ENCODE measurements at places on chromosomes 13 and 19.

DNA sequence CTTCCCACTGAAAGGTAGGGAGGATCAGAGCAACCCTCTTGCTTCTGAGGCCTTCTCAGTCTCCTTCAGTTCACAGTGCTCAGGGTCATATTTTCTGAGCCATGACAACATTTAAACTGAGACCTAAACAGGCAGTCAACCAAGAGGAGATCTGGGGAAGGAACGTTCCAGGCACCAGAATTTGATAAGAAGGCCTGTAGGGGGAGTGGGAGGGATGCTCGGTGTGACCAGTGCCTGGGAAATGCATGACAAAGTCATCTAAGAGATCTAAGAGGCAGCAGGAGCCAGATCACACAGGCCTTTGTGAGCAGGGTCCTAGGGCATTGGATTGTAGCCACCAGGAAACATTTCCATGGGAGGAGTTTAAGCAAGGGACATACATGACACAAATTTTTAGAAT is 71.6 kb downstream of the SHISA2 start:
- DNase-seq = no peak

- DNase-seq = no peak
Measured at GRCh38 chr13:42266473-42266872, 5.5 kb upstream of the AKAP11 start.

DNA sequence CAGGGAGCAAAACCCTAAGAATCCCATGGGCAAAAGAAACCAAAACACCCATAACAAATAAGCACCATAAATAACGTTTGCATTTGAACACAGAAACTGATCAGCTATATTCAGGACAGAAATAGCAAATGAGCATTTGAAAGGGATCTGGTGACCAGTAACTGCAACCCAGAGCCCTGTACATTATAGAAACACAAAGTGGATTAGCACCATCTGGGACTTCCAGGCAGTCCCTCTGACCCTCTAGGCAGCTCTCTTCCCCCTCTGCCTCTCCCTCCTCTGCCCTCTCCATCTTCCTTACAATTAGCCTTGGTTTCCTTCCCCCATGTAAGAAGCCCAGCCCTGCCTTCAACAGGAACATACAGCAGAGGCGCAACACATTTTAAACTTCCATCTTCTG is 215.0 kb downstream of the DCLK1 start:
- no peak for DNase-seq

- no peak for DNase-seq
Measured at GRCh38 chr19:42532891-42533290, 4.6 kb upstream of the CEACAM1 start.

DNA sequence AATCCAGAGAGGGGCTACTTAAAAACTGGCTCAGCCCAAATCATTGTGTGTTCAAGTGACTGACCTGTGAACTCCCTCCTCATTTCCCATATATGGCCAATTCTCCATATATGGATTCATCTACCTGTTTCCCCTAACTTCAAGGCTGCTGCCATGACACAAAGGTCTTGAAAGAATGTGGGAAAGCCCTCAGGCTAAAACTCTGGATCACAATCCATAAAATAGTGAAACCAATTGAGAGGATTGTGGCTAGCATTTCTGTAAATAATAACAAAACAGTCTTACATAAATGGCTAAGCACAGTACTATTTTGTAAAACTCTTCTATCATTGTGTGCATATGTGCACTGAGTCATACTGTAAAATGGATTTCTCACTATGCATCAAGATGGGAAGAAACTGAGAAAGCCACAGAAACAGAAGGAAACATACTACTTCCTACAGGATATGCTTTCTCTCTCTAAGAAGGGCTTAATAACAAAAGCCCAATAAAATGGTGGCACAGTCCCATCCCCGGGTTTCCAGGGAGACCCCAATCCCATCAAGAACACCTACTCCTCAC is 80.5 kb downstream of the FOXO1 start:
- no peak for DNase-seq

DNA sequence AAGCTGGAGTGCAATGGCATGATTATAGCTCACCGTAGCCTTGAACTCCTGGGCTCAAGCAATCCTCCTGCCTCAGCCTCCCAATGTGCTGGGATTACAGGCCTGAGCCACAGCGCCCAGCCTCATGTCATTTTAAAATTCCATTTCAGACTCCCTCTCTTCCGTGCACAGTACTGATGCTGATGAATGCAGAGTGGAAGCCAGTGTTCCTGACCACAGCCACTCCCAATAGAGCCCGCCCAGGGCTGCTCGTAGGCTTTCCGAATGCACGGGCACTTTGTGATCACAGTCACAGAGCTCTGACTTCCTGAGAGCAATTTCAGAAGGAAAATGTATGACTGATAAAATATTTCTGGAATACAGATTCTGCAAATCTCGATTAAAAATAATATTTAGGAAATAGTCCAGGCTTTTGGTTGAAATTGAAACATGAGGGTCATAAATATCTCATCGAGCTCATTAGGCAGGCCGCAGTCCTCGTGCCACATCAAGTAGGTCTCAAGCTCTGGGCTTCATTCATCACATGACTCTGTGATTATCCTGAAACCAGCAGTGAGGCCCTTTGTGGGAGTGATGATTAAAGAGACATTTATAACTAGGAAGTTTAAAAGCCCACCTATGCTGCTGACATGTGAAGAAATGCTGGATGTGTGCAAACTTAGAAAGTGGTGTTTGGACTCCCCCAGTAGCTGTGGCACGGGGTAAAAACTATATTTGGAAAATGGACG is 38.9 kb upstream of the AMER2 start:
- DNase-seq = no peak

- no peak for DNase-seq
Measured at GRCh38 chr19:11478167-11479089, 2.4 kb downstream of the ELAVL3 start.

- DNase-seq = no peak
Measured at GRCh38 chr13:68895696-68896095, 1211.9 kb upstream of the ATXN8OS start.

- no peak for DNase-seq
Measured at GRCh38 chr13:38697628-38698333, 10.9 kb downstream of the FREM2 start.

DNA sequence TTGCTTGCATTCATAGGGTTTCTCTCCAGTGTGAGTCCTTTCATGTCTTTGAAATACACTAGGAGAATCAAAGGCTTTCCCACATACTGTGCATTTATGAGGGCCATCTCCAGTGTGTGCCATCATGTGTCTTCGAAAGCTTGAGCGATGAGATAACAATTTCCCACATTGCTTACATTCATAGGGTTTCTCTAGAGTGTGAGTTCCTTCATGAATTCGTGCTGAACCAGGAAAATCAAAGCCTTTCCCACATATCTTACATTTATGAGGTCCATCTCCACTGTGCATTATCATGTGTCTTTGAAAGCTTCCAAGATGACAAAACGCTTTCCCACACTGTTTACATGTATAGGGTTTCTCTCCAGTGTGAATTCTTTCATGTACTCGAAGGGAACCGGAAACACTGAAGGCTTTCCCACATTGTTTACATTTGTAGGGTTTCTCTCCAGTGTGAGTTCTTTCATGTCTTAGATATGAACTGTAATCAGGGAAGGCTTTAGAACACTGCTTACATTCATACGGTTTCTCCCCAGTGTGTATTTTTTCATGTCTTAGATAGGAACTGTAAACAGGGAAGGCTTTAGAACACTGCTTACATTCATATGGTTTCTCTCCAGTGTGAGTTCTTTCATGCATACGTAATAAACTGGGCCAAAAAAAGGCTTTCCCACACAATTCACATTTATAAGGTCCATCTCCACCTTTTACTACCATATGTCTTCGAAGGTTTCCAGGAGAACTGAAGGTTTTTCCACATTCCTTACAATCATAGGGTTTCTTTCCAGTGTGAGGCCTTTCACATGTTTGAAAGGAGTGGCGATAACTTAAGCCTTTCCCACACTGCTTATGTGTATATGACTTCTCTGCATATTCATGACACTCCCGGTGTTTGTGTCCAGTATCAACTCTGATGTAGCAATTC is 21.4 kb downstream of the ZNF44 start:
- DNase-seq = no peak

DNA sequence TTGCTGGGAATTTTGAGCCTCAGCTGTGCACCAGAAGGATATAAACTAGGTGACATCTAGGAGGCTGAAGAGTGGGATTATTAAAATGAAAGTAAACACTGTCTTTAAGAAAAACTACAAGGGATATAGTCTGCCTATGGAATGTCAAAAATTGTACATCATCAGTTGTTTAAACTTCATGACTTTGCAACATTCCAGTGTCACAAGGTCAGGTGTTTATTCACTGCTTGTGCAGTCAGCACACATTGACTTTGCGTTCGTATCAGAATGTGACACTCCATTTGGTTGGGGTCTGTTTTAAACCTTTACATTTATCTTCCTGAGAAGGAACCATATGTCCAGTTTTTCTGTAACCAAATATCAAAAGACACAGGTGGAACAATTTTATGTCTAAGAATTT is 85.6 kb downstream of the KL start:
- DNase-seq = no peak

DNA sequence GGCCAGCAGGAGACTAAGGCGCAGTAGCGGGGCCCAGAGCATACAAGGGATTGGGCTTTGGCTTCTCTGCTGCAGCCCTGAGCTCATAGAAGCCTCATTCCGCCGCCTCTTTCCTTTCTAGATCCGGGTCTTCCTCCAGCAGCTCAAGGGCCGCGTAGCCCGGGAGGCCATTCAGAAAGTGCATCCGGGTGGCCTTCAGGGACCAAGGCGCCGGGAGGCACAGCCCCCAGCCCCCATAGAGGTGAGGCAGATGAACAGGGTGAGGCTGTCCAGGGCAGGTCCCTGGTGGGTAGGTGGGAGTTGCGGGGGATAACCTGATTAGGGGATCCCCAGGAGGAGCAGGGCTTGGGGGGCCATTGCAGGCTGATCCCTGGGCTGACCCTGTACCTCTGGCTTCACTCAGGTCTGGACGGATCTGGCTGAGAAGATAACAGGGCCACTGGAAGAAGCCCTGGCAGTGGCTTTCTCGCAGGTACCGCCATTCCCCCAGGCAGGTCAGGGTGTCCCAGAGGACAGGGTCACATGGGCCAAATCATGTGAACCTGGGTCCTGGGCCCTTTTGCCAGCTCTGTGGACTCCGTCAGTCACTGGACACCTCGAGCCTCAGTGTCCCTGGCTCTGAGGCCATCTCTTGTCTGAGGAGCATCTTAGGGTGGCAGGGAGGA is 1.3 kb downstream of the SNAPC2 start:
- no peak for DNase-seq

GRCh38 chr13:44750630-44751029 is 174.5 kb upstream of the TSC22D1 start:
- no peak for DNase-seq

GRCh38 chr13:40388617-40389016 is 277.8 kb downstream of the FOXO1 start:
- DNase-seq = peak; percentile 64

GRCh38 chr19:7238051-7238450 is 56.2 kb downstream of the INSR start:
- DNase-seq = no peak

DNA sequence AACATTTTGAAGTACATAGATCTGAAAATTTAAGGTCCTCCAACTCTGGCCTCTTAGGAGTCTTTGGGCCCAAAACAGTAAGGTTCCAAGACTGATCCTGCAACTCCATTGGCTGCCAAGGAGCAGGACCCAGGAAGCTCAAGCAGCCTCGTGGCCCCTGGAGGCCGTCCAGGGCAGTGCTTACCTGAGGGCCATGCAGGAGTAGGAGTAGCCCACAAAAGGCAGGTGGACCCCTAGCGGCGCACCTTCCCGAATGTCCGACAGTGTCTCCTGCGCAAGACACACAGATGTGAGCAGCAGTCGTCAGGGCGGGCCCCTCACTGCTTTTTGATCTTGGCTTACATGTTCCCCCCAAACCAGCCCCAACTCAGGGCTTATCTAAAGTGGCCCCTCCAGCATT is 5.7 kb upstream of the SIX5 start:
- no peak for DNase-seq

GRCh38 chr19:46841458-46842083 is 9.1 kb downstream of the AP2S1 start:
- DNase-seq = no peak

DNA sequence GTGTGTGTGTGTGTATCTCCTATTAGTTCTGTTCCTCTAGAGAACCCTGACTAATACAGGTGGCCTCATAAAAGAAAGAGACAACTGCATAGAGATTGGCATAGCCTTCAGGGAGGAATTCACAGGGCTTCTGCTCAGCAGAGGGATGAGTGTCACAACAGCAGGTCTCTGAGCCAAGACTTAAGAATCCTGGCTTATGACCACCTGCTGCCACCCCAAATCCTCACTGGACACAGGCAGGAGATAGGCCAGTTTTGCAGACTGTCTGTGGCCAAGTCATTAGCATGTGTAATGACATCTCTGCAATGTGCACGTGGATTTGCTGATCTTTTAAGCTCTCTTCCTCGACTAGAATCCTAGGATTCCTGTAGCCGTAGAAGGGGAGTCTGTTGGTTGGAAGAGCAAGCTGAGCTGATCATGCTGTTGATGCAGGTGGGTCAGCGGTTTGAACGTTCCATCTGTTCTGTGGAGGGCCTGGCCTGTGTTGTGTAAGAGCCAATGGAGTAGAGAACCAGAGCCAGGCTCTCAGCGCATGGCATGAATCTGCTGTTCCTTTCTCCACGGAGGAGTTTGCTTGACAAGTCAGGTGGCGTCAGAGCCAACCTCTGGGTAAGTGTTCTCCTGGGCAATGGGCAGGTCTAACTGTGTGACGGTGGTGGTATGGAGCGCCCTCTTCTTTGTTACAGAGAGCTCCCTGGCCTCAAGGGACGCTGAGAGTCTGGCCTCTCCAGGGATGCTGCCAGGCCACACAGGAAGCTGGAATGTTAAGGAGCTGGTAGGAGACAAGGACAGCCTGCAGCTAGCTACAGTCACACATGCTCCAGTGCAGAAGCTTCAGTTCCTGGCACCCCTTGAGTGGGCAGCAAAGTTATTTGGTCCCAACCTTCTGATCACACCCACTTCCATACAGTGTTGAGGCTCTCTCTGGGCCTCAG is 503.1 kb downstream of the FOXO1 start:
- no peak for DNase-seq

DNA sequence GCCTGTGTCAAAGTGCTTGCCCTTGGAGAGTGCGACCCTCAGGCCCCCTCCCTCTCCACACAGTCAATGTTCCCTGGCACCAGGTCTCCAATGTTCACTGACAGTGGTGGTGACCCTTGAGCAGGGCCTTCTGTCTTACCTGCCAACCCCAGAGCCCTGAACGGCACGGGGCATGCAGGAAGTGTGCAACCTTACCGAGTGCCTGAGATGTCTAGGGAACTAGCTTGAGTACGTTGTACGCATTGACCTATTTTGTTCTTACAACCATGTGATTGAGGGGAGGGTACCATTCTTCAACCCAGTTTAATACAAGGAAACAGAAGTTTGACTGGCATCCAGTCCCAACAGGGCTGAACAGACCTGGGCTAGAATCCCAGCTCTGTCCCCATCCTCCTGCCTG is 13.2 kb downstream of the MAG start:
- DNase-seq = no peak
